ENCODE measurements at places on chromosomes 1 and 21.

GRCh38 chr1:244730153-244730933, 77.4 kb downstream of the DESI2 start:
- DNase-seq, result no peak

- no peak for DNase-seq
Observed at GRCh38 chr1:153466908-153467307, 6.5 kb upstream of the S100A7 start.

GRCh38 chr1:21246905-21247642, 43.2 kb downstream of the ECE1 start:
- no peak for DNase-seq

GRCh38 chr1:156480411-156481192, 20.0 kb downstream of the MEF2D start:
- peak; percentile 77 for DNase-seq

DNA sequence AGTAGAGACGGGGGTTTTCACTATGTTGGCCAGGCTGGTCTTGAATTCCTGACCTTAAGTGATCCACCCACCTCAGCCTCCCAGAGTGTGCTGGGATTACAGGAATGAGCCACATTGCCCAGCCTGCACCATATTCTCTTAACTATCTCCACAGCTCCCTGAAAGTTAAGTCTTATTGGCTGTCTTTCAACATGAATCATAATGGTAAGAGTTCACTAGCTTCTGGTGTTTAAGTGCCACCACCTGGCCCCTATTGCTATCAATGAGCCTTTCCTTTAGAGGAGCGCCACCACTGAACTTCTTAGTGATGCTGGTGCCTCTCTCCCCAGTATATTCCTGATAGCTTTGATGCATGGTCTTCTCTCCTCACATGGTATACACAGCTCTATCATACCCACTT, 15.7 kb downstream of the ZFYVE9 start:
- DNase-seq, result no peak

GRCh38 chr1:59230622-59231021, 66.3 kb upstream of the FGGY start:
- no peak for DNase-seq

DNA sequence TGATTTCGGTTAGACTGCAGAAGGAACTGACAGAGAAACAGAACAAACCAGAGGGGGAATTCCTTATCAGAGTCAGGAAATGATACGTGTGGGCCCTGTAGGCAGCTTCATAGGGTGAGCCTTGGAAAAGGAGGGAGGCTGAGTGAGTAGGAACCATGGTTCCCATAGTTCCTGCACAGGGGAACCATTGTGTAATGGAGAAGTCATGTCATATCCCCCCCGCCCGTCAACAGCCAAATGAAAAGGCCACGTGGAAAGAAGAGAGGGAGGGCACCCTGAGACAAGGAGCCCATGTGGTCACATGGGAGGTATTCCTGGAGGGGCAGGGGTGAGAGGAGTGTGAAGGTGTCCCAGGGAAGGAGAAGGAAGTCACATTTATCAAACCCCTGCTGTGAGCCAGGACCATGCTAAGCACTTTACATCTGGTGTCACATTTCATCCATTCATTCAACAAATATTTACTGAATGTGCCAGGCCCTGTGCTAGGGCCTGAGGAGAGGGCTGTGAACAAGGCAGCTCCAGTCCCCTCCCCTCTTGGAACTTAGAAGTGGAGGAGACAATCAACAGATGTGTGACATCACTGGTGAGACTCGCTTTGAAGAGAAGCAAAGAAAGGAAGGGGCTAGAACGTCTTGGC, 15.7 kb upstream of the FGR start:
- no peak for DNase-seq

GRCh38 chr1:2496746-2497145, 20.7 kb downstream of the PLCH2 start:
- DNase-seq, result no peak

GRCh38 chr21:42563261-42563660, 49.6 kb downstream of the SLC37A1 start:
- DNase-seq, result no peak

DNA sequence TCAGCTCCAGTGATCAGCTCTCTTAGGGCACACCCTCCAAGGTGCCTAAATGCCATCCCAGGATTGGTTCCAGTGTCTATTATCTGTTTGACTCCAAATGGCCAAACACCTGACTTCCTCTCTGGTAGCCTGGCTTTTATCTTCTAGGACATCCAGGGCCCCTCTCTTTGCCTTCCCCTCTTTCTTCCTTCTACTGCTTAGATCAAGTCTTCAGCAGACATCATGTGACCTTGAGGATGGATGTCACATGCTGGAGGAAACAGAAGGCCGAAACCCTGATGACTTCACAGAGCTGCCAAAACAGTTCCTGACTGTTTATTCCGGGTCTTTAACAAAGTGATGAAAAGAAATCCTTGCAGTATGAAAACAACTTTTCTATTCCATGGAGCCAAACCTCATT, 24.4 kb upstream of the WDR26 start:
- DNase-seq, result no peak

GRCh38 chr1:240496941-240497340, 115.0 kb downstream of the GREM2 start:
- DNase-seq, result no peak

DNA sequence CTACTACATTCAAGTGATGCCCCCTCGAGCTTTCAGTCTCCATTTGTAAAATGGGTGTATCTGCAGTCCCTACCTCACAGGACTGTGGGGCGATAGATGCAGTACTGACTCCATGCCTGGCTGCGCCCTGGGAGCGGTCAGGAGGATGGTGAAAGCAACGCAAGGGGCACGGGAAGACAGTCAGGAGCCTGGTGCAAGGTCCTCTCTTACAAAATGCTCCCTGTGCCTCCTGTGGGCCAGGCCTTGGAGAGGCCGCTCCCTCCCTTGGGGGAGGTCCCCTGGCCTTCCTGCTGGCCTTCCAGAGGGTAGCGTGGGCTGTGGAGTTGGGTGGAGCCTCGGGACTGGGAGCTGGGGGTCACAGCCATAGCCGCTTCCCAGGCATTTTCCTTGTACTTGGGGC, 21.6 kb downstream of the FAM151A start:
- DNase-seq, result no peak

DNA sequence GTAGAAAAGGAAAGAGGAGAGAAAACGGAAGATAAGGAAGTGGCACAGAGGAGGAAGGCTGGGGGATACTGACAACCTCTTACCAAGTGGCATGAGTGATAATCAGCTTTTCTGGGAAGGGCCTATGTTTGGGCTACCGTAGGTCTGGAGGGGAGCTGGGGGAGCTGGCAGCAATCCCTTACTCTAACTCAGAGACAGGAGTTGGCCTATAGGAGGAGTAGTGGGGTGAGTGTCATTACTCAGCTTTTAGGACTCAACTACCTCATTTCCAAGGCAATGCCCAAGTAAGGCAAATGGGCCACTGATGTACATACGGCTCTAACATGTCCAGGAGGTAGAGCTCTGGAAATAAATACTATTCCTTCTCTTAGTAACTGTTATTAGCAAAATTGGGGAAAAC, 48.7 kb upstream of the DMRTA2 start:
- DNase-seq, result no peak

GRCh38 chr21:37700641-37701202, 215.5 kb downstream of the KCNJ6 start:
- no peak for DNase-seq

GRCh38 chr1:178725466-178726086, 532 bp downstream of the RALGPS2 start:
- peak; percentile 5 for DNase-seq

DNA sequence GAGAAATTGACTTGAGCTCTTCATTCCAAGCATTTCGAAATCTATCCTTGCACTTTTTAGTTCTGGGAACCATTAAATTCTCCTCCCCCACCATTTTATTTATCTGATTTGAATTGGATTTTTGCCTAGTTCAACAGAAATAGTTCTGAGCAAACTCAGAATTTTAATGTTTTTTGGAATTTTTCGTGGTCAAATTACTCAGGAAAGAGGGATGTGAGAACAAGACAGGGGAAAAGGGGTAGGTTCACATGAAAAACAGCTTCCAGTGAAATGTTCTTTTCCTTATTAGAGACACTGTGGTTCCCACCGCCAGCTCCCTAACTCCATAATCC, 5.7 kb upstream of the ZNF697 start:
- no peak for DNase-seq
